ENCODE measurements at places on chromosomes 16 and 17. TPM values are rescaled to one million over a fixed set of nuclear protein-coding genes. Genes with fewer than 3 reads are reported as not detected.

GRCh38 chr16:1791256-1791942, 2.1 kb downstream of the IGFALS start:
- H3K4me1 ChIP-seq, result no peaks in the 10 kb centered on the region
- no peaks in the 10 kb centered on the region for H3K27me3 ChIP-seq
- no peaks in the 10 kb centered on the region for H3K36me3 ChIP-seq
- no peak overlapping the region for H3K27ac ChIP-seq
- DNase-seq, result no peak

GSE1 gene
- 35.0 TPM for total RNA-seq

DNA sequence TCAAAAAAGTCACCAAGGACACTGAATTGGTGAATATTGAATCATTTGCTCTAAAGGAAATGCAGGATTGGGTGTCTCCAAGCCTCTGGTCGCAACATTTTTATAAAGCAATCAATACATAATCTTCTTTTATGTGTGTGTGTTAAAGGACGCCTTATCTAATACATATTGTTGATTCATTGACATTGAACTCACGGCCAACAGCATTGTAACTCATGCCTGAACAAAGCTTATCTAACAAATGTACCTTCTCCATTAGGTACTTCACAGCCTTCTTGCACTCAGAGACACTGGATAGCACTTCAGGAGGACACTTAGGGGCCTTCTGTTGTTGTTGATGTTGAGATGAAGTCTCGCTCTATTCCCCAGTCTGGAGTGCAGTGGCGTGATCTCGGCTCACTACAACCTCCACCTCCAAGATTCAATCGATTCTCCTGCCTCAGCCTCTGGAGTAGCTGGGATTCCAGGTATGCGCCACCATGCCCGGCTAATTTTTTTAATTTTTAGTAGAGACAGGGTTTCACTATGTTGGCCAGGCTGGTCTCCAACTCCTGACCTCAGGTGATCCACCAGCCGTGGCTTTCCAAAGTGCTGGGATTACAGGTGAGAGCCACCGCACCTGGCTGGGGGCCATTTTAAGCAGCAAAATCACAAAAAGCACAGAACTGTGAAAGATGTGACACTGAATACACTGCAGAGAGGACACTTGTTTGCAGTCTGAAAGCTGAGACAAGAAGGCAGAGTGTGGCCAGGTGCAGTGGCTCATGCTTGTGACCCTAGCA, 13.2 kb upstream of the PDXDC1 start:
- no peaks in the 10 kb centered on the region for H3K4me1 ChIP-seq
- peaks cover 9% of the 10 kb centered on the region for H3K27me3 ChIP-seq
- H3K4me3 ChIP-seq, result no peak overlapping the region
- H3K36me3 ChIP-seq, result no peaks in the 10 kb centered on the region
- DNase-seq, result no peak

- no peaks in the 10 kb centered on the region for H3K4me1 ChIP-seq
- H3K27ac ChIP-seq, result no peak overlapping the region
- DNase-seq, result no peak
- H3K27me3 ChIP-seq, result no peaks in the 10 kb centered on the region
- no peak overlapping the region for H3K4me3 ChIP-seq
- no peaks in the 10 kb centered on the region for H3K36me3 ChIP-seq
Measured at GRCh38 chr17:70190959-70191805, 21.9 kb downstream of the KCNJ2 start.

PRM2 gene
- total RNA-seq, result not detected

GRCh38 chr17:48546924-48547807, 2.3 kb upstream of the HOXB2 start:
- no peak for DNase-seq
- peaks cover 45% of the 10 kb centered on the region for H3K27me3 ChIP-seq
- peak overlapping the region; percentile 9 for H3K4me3 ChIP-seq
- H3K27ac ChIP-seq, result peak overlapping the region; percentile 95
- no peaks in the 10 kb centered on the region for H3K36me3 ChIP-seq

RRAD gene
- total RNA-seq, result 12.1 TPM

GRCh38 chr17:65013613-65014391, 42.7 kb downstream of the GNA13 start:
- H3K27me3 ChIP-seq, result no peaks in the 10 kb centered on the region
- H3K4me1 ChIP-seq, result peaks cover 11% of the 10 kb centered on the region

DNA sequence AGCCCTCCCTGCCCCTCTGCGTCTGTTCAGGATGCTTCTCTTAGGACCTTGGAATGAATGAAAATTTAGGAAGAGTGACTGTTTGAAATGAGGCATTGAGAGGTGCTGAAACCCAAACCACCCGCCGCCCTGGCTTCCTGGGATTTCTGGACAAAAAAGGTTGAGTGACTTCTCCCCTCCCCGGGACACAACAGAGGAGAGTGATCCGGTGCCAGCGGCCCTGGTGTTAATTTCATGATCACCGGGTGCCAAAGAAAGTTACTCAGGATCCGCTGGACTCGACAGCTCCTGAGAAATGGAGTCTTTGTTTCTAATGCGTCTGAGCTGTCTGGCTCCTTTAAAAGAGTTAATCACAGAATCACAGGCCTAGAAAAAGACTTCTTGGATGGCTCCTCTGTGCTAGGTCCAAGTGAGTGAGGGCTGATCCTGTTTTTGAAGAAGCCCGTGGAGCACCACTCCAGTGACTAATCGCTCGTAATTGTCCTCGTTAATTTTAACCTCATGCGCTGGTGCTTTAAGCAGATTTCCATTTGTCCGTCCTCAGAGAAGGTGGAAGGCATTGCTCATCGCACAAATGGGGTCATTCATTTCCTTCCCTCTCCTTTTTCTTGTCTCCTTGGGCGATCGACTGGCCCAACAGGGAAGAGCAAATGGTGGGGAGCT, 144.4 kb upstream of the ZFHX3 start:
- peak; percentile 72 for DNase-seq
- H3K36me3 ChIP-seq, result no peaks in the 10 kb centered on the region
- no peak overlapping the region for H3K4me3 ChIP-seq
- H3K27me3 ChIP-seq, result no peaks in the 10 kb centered on the region
- H3K27ac ChIP-seq, result no peak overlapping the region

GRCh38 chr16:54954220-54954619, 23.6 kb downstream of the IRX5 start:
- no peak overlapping the region for H3K4me3 ChIP-seq
- H3K27ac ChIP-seq, result no peak overlapping the region
- DNase-seq, result no peak
- no peaks in the 10 kb centered on the region for H3K4me1 ChIP-seq

CCL23 gene
- total RNA-seq, result not detected

DNA sequence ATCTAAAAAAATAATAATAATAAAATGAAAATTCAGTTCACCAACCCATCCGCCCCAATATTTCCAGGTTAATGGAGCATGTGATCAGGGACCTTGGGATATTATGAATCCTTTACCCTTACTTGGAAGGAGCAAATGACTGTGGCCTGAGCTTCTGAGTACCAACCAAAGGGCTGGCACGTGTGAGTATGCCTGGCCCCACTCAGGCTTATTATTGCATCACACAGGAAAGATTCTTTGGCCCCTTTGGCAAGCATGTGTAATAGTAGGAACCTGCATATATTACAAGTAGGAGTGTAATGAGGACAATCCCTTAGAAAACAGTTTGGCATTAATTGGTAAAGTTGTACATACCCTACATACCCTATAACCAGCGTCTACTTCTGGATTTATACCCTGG, 7.2 kb upstream of the C17orf78 start:
- no peaks in the 10 kb centered on the region for H3K27me3 ChIP-seq
- DNase-seq, result no peak
- no peak overlapping the region for H3K4me3 ChIP-seq
- no peak overlapping the region for H3K27ac ChIP-seq

DNA sequence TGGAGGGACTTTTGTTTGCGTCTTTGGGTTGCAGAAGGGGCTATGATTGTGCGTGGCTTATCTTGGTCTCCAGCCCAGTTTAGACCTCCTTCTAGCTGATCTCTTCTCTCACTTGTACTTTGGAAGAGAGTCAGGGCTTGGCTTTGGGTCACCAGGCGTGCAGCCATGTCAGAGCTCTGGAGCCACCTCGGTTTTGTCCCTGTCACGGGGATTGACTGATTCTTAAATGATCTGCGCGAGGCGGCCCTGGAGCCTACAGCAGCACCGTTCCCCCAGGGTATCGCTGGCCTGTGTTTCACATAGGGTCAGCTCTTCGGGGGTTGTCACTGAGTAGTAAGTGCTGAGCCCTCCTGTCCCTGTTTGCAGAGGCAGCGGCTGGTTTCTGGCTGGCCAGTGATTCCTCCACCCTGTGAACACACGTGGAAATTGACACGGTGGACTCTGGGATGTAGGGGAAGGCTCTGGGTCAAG, 209.8 kb upstream of the CHMP6 start:
- H3K27ac ChIP-seq, result no peak overlapping the region
- H3K36me3 ChIP-seq, result no peaks in the 10 kb centered on the region
- no peak for DNase-seq
- peaks cover 12% of the 10 kb centered on the region for H3K4me1 ChIP-seq
- no peaks in the 10 kb centered on the region for H3K27me3 ChIP-seq

GRCh38 chr16:67208154-67208896, 9.4 kb downstream of the ELMO3 start:
- DNase-seq, result no peak
- no peaks in the 10 kb centered on the region for H3K27me3 ChIP-seq
- H3K27ac ChIP-seq, result no peak overlapping the region
- H3K4me1 ChIP-seq, result peaks cover 12% of the 10 kb centered on the region

DNA sequence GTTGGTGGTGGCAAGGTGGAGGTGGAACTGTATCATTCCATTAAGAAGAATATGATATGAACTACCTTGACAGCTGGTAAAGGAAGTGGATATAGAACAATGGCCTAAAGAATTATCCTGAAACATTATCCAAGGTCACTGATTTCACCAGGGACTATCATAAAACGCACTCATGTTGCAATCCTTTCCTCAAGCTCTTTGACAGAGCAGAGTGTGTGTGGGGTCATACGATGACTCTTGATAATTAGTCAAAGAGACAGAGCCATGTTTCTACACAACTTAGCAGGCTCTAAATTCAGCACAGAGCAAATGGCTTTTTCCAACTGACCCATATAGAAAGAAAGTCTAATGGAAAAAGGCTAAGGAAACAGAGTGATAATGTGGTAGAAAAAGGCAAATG, 126.4 kb upstream of the ANKFN1 start:
- H3K36me3 ChIP-seq, result no peaks in the 10 kb centered on the region
- no peaks in the 10 kb centered on the region for H3K4me1 ChIP-seq
- no peaks in the 10 kb centered on the region for H3K27me3 ChIP-seq
- H3K27ac ChIP-seq, result no peak overlapping the region
- no peak overlapping the region for H3K4me3 ChIP-seq

- peaks cover 9% of the 10 kb centered on the region for H3K36me3 ChIP-seq
- H3K4me1 ChIP-seq, result peaks cover 42% of the 10 kb centered on the region
- H3K27ac ChIP-seq, result peak overlapping the region; percentile 61
- peak; percentile 89 for DNase-seq
Measured at GRCh38 chr16:19696328-19696727, 21.7 kb downstream of the KNOP1 start.

DNA sequence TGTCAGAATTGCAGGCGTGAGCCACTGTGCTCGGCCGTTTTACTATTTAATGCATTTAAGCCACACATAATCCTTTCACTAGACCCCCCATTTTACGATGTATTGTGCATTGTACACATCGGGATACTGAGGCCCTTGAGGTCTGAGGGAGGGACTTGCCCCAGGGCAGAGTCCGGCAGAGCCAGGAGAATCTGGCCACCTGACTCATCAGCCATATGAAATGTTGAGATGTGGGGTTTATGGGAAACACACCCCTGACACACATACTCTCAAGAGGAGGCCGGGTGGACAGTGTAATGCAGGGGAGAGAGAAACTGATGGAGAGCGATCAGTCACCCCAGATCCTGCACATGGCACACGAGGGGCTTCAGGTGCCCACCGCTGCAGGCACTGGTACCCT, 196.6 kb downstream of the ZNF423 start:
- H3K4me1 ChIP-seq, result peaks cover 14% of the 10 kb centered on the region
- H3K4me3 ChIP-seq, result no peak overlapping the region
- no peak for DNase-seq
- H3K27ac ChIP-seq, result no peak overlapping the region

CTF1 gene
- 5.2 TPM for total RNA-seq

HERPUD1 gene
- total RNA-seq, result 252 TPM

DNA sequence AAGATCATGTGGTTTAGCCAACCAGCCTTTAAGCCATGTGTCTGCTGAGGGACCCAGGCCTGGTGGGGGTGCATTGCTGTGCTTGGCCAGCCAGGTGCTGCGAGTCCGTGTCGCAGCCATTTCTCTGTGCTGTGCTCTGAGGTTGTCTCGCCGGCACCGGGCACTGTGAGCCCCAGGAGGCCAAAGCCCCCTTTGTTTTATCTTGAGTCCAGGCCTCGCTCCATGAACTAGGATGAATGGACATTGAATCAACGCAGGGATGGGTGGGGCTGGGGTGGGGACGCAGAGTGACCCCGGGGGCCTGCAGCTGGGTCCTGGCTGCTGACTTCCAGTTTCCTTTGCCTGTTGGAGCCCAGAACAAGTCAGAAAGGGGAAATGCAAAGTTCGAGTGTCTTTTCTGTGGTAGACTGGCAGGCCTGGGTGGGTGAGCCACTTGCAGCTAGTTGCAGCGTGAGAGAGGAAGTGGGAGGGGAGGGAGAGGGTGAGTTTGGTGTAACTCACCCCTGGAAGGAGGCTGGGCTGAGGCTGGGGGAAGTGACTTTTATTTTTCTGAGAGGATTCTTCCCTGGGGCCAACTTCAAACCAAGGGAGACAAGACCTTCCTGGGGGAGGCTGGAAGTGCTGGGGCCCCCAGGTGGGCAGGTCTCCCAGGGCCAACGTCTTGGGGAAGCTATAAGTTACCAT, 324.7 kb downstream of the SEC14L1 start:
- no peak overlapping the region for H3K4me3 ChIP-seq
- peak; percentile 64 for DNase-seq
- no peaks in the 10 kb centered on the region for H3K36me3 ChIP-seq
- peaks cover 40% of the 10 kb centered on the region for H3K4me1 ChIP-seq
- peak overlapping the region; percentile 80 for H3K27ac ChIP-seq
- no peaks in the 10 kb centered on the region for H3K27me3 ChIP-seq

GRCh38 chr16:4016005-4016352, 100.3 kb downstream of the ADCY9 start:
- no peaks in the 10 kb centered on the region for H3K27me3 ChIP-seq
- H3K4me3 ChIP-seq, result no peak overlapping the region
- no peak for DNase-seq
- no peaks in the 10 kb centered on the region for H3K36me3 ChIP-seq
- H3K27ac ChIP-seq, result no peak overlapping the region

- H3K36me3 ChIP-seq, result no peaks in the 10 kb centered on the region
- no peak overlapping the region for H3K27ac ChIP-seq
- H3K4me1 ChIP-seq, result no peaks in the 10 kb centered on the region
- no peak overlapping the region for H3K4me3 ChIP-seq
- no peak for DNase-seq
Measured at GRCh38 chr16:14125000-14125681, 54.0 kb downstream of the MRTFB start.

GRCh38 chr17:77036841-77037381, 103.9 kb upstream of the SEC14L1 start:
- no peaks in the 10 kb centered on the region for H3K4me1 ChIP-seq
- H3K27ac ChIP-seq, result no peak overlapping the region
- no peak overlapping the region for H3K4me3 ChIP-seq
- peak; percentile 53 for DNase-seq
- H3K27me3 ChIP-seq, result peaks cover 7% of the 10 kb centered on the region

- H3K4me3 ChIP-seq, result peak overlapping the region; percentile 37
- DNase-seq, result peak; percentile 81
- peak overlapping the region; percentile 97 for H3K27ac ChIP-seq
- no peaks in the 10 kb centered on the region for H3K27me3 ChIP-seq
Measured at GRCh38 chr16:85005285-85006069, 5.9 kb downstream of the ZDHHC7 start.

- no peaks in the 10 kb centered on the region for H3K27me3 ChIP-seq
- no peaks in the 10 kb centered on the region for H3K36me3 ChIP-seq
- peaks cover 8% of the 10 kb centered on the region for H3K4me1 ChIP-seq
- DNase-seq, result no peak
- no peak overlapping the region for H3K4me3 ChIP-seq
Measured at GRCh38 chr16:3155972-3156371, 21.1 kb downstream of the ZNF213 start.
